ENCODE measurements at places on chromosomes 7 and 10. TPM values are rescaled to one million over a fixed set of nuclear protein-coding genes. Genes with fewer than 3 reads are reported as not detected.

DNA sequence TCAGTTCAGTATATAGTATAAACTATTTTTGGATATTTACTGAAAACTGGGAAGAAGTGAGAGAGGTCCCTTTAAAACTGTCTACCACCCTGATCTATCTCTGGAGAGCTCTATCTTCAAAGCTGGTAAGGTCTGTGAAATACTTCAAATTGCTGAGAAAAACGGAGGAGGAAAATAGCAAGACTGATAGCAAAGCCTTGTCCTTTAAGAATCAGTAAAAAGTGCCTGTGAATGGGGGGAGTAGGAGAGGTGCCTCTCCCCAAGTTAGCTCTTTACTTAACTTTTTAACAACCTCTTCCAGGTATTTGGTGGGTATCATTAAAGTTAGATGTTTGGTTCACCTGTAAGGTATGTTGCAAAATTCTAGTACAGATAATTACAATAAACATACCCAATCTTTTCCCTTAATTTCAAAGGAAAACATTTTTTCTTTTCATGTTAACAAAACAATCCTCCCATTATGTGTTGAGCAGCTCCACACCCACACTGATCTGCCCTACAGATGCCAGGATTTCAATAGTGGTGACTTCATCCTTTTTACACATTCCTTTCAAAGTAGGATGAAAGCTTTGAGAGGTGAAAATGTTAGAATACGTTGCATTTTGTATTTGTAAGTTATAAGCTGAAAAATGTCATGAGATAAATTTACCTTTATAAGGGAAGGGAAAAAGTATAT is 149.2 kb downstream of the CRPPA start:
- DNase-seq = no peak

GRCh38 chr7:4123823-4124222 is 558.3 kb upstream of the FOXK1 start:
- no peak for DNase-seq

DNA sequence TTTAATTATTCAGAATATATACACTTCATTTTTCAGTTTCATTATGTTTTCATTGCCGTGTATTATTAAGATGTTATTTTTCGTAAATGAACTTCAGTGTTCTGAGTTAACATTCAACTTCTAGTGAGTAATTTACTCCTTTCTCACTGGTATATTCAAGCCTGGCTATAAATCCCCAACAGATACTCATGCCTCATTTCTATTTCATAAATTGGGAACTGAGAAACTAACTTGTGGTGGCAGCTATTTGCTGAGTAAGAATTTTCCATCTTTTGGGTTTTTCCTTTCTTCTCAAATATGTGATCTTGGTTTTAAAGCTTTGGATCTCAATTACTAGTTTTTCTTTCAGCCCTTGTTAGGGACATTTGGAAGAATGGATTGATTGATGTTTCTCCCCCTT is 281.1 kb downstream of the CDK14 start:
- no peak for DNase-seq

The ELFN1 gene
- 0.13 TPM for total RNA-seq

DNA sequence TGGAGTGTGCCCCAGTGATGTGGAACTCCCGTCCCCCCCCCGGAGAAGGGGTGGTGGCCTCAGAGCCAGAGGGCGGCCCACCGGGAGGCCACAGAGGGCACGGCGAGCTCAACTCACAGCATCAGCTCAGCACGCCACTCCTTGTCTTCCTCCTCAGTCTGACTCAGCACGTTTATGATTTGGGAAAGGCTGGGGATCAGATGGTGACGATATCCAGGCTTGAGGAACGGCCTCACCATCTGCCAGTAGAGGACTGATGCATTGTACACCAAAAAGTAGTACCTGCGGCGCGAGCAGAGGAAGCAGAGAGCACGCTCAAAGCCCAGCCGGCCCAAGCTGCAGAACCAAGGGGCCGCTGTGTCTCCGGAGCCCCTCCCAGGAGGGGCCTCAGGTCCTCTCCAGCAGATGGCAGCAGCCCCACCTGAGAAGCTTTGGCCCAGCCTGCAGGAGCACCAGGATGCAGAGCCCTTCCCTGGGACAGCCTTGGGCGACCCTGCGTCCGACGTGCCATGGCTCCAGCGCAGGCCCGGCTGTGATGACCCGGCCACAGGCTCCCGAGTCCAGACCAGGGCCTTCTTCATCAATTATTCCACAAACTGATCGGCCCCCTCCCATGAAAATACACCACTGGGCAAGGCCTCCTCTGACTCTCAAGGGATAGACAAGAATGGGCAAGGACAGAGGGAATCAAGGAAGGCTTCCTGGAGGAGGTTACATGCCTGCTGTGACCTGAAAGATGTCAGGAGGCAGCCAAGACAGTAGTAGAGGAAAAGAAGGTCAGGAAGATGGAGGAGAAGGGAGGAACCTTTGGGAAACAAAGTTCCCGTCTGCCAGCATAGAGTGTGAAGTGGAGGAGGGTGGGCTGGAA is 3.7 kb downstream of the CFAP46 start:
- DNase-seq = no peak

- DNase-seq = no peak
Observed at GRCh38 chr7:44077061-44077460, 5.3 kb downstream of the POLM start.

DNA sequence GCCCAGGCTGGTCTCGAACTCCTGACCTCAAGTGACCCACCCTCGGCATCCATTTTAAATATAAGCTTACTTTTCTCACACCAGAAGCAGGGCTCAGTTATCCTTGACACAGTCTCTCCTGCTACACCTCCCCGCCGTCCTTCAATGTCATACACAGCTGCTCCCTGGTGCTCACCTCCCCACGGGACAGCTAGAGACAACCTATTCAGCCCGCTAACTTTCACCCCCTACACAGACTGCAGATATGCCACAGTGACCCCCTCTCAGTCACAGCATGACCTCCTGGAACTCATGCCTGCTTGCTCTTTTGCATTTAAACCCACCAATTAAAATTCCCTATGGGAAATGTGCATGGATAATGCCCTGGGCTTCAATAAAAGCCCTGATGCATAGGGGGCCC is 44.2 kb upstream of the KCNMA1 start:
- no peak for DNase-seq

DNA sequence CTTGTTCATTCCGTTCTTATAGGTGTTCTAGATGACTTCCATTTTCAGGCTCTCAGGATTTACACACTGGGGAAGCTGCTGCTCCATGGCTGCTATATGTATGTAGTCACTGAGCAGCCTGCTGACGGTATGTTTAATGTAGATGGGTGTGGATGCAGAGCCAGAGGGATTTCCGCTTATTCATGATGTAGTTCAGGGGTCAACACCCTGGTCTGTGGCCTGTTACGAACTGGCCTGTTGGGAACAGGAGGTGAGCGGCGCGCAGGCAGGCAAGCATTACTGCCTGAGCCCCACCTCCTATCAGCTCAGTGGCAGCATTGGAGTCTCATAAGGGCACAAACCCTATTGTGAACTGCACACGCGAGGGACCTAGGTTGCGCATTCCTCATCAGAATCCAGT is 33.9 kb downstream of the DNAJB6 start:
- no peak for DNase-seq

The COL26A1 gene
- total RNA-seq = not detected

GRCh38 chr10:131350660-131351059 is 39.1 kb upstream of the TCERG1L start:
- DNase-seq = no peak

The DNAAF5 gene
- total RNA-seq = 52.3 TPM

DNA sequence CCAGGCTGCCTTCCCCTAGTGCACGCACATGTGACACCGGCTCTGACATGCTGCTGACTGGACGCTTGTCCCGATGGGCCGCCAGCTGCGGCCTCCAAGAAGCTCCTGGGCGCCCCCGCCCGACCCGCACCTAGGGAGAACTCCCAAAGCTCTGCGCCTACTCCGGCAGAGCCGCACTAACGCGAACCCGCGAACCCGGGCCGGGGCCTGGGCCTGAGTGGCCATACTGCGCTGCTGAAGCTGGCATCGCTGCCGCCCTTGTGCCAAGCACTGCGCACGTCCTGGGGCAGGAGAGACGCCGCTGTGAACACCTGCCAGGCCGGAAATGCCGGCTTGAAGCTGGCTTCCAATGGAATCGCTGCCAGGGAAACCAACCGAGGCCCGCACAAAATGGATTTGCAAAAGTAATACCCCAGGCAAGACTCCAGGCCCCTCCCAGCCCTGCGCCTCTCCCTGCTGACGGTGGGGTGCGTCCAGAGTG is 85.1 kb downstream of the WASHC2A start:
- DNase-seq = no peak

The MBL2 gene
- not detected for total RNA-seq

DNA sequence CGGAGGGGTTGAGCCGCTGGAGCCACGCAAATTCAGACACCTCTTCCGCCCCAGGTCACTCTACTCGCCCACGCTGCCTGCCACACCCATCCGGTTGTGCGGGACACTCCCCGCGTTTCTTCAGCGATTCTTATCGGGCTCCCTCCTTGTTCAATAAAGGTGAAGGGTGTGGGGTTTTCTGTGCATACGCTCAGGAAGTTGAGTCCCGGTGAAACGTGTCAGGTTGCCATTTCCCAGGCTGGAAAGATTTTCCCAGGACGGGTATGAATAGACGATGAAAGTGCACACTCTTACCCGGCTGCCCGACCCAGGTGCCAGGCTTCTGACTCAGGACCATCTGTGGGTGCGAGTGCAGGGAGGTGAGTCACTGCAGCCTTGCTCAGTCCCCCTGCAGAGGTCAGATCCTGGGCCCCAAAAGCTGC is 22.0 kb downstream of the KLF6 start:
- no peak for DNase-seq

- DNase-seq = no peak
Observed at GRCh38 chr10:60549686-60550085, 160.0 kb upstream of the ANK3 start.

- no peak for DNase-seq
Observed at GRCh38 chr10:5094265-5095205, at the start of gene AKR1C3. Gene AKR1C3 (plus strand): TSS chr10:5094414. CDS start chr10:5094445, 31 bp downstream.

DNA sequence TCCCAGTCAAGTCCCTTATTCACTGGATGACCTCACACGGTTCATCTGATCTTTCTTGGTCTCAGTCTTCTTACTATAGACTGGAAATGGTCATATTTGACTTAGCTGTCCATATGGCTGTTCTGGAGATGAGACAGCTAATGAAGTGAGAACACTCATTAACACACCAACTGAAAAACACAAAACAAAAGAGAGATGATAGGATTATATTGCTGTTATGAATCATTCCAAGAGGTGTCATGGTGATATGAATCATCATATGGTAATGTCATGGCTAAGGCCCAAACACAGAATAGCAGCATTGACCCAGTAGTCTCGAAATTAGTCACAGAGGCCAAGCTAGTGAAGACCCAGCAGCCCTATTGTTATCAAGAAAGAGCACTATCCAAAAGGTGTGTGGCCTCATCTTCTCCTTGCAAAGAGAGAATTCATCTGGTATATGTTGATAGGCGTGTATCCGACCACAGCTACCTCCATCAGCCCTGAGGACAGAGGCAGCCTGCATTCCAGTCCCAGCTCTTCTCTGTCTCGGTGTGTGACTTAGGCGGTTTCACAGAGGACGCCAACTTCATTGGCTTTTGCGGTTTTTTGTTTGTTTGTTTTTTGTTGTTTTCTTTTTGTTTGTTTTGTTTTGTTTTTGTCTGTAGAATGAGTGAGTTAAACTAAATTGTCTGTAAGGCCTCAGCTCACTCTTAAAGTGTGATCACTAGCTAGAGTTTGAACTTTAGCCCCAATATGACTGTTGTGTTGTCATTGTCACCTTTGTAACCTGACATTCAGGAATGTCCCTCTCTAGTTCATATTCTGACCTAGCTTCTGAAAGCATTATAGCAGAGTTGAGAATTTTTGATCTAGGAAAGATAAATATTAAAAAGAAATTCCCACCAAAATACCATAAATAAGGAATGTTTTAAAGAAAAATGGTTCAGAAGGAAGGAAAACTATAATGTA is 97.4 kb upstream of the PDCD4 start:
- no peak for DNase-seq

- no peak for DNase-seq
Observed at GRCh38 chr10:128687408-128687807, 561.2 kb upstream of the MKI67 start.

GRCh38 chr7:133748443-133749407 is 378.4 kb upstream of the LRGUK start:
- no peak for DNase-seq

DNA sequence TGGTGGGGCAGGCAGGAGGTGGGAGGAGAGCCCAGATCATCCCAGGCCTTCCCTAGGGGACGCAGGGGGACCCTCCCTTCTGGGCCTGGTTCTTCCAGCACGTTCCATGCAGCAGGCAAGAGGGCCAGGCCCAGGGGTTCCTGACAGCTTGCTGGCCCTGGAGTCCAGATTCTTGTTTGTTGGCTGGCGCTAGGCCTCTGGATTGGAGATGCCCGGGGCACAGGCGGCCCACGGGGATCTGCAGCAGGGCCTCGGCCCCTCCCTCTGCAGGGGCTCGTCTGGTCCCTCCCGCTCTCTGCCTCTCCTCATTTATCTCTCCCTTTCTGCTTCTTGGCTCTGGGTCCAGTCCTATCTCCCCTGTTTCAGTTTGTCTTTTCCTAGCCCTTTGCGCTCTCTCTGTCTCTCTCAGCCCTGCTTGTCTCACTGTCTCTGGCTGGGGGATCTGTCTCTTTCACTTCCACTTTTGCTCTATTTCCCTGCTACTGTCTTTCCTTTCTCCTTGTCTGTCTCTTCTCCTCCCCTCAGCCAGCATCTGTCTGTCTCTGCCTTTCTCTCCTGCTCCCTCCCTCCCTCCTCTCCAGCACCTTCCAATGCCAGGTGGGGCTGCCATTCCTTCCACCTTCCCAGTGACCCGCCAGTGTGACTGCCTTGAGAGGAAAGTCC is 1.1 kb upstream of the AQP1 start:
- DNase-seq = no peak

The PIP4K2A gene
- 64.3 TPM for total RNA-seq

DNA sequence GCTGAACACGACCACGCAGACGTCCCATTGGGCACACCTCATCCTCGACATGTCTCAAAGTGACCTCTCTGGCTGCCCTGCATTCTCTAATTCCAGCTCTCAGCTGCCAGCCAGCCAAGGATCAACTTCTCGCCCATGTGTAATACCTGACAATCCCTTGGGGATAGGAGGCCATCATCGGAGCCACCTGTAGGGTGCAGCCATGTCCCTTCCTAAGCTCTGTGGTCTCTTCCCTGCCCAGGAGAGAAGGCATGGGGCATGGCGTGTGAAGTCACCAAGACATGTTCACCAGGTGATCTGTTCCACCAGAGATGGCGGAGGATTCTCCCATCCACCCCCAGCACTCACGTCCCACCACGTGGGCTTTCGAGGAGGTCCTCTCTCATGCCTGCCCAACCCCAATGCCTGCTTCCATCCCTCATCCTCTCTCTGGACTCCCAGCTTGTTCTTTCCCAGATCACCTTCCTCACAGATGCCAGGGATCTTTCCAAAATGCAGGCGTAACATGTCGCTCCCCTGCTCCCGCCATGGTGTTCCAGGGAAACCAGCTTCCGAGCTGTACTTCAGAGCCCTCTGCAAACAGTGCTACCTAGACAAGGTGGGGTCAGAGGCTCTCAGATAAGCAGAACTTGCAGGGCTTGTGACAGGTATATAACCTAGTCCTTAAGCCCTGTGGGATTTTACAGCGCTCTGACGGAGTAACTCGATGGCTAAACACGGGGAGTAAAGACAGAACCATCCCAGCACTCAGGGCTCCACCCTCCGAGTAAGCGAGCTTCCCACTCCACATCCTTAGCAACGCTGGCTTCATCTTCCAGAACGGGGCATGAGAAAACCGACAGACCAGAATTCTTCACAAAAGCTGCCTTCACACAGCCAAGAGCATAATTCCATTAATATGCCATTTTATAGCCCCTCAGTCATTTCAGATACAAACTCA is 41.1 kb downstream of the BRI3 start:
- no peak for DNase-seq

GRCh38 chr10:83945982-83946718 is 193.2 kb upstream of the GHITM start:
- no peak for DNase-seq

Measured in activated T-cell treated with anti-CD3 and anti-CD28 coated beads, Interleukin-2, amount 50 U/mL, for 4 hours (primary cell).